ENCODE measurements at places on chromosomes 4 and X. TPM values are rescaled to one million over a fixed set of nuclear protein-coding genes. Genes with fewer than 3 reads are reported as not detected.
A peak's percentile ranks its signal among the peaks of the same experiment; 100 is the strongest.

The UBE2K gene
- 54.4 TPM for total RNA-seq

The TRAM1L1 gene
- not detected for total RNA-seq

GRCh38 chr4:62550121-62550520 lies 1350.0 kb downstream of the ADGRL3 start:
- DNase-seq, result no peak

The P2RY8 gene
- total RNA-seq, result 315 TPM

DNA sequence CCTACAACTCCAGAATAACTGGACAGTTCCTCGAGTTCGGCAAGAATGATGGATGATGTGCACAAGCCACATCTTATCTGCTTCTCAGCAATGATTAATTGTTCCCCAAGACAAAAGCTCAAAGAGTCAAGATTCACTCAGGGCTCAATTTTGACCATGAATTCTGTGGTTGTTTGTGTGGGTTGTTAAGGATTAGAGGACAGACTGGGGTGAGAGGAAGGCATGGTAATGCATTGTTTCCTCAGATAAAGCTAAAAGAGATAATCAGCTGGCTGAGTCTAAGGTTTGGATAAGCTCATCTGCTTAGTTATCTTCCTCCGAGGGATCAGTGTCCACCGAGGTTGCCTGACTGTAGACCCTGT lies 161.0 kb downstream of the CPEB2 start:
- no peak for DNase-seq

- no peak for DNase-seq
Measured at GRCh38 chr4:6228158-6229067, 28.1 kb upstream of the JAKMIP1 start.

DNA sequence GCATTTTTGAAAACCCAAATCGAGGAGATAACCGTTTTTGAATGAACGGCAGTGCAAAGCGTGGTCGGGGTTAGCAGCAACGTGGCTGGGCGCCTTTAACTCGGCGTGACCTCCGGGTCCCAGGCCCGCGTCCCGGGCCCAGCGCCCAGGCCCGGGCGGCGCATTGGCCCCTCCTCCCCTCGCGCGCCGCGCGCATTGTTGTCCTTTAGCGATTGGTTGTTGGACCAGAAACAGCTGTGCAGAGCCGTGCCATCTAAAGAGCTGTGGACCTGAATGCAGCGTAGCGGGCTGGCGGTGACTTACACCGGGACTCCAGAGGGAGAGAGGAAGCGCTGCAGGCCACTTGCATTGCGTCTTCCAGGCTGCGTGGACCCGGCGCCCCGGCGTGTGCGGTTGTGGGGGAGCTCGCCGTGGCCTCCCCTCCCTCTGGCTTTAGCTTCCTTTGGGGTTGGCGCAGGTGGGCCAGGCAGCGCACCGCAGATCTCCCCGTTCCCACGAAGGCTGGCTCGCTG lies at the start of gene STOX2:
Gene STOX2, plus strand, starts transcription at position 227 of the 512 bp plus-strand sequence. CDS start 1,484 bp downstream, outside the sequence.
- no peak for DNase-seq

- DNase-seq, result no peak
Measured at GRCh38 chr4:40731361-40731760, 18.4 kb upstream of the NSUN7 start.

DNA sequence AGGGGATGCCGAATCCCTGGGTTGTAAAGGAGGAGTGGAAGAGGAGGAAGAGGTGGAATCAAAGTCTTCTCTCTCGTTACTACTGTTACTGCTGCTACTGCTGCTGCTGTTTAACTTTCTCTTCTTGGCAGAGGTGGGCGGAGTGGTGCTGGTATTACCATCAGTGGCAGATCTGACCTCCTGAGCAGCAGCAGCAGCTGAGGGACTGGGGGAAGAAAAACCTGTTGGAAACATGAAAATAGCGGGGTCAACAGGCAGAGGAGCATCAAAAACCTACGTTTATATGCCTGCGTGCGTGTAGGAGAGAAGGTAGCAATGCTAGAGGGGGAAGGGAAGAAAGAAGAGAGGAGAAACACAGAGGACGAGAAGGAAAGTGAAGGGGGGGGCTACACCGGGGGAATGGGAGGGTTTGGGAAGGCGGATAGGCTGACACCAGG lies 339 bp downstream of the CUL4B start:
- peak; percentile 16 for DNase-seq

- DNase-seq, result no peak
Measured at GRCh38 chrX:118178450-118178849, 61.8 kb upstream of the KLHL13 start.

GRCh38 chr4:114417214-114417613 lies 181.4 kb upstream of the UGT8 start:
- no peak for DNase-seq

- no peak for DNase-seq
Measured at GRCh38 chrX:68121371-68121770, 311.9 kb downstream of the OPHN1 start.

The MAGEE2 gene
- not detected for total RNA-seq

The TEX13C gene
- total RNA-seq, result not detected

DNA sequence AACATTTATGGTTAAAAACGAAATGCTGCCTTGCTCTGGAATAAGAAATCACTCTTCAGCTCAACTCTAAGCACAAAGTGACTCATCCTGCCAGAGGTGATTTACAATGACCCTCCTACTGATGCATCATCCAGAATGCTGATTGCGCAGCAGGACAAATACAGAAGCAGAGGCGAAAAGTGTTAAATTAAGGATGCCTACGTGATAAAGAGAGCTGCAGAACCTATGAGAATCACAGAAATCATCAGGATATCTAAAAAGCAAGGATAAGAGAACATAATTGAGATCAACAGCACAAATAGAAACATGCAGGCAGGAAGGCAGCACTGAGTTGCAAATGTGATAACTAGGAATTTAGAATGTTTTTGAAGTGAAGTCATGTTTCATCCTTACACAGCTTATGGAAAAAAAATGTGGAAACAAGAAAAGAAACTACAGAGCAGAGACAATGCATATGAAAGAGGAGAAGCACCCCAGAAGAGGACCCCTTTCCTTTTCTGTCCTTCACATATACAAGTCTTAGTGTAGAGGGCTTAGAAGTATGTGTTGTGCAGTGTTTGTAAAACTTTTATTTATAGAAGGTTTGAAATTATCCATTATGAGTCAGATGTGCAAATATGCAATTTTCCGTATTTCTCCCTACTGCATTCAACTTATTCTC lies 188.4 kb downstream of the SLC7A11 start:
- no peak for DNase-seq

DNA sequence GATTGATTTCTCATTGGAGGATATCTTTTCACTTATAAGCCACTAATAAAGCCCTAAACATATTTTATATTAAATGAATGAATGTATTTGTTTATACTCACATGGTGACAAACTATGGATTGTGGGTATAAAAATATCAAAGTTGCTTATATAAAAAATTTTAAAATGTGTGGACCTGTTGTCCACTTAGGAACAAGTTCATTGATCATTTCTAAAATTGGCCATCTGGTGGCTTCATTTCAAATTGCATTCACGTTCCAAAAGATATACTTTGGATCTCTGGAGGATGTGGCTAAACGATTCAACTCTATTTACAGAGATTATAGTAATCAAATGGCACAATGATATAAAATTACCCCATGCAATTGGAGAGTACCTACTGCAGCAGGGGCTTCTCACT lies 32.5 kb downstream of the FSTL5 start:
- no peak for DNase-seq

DNA sequence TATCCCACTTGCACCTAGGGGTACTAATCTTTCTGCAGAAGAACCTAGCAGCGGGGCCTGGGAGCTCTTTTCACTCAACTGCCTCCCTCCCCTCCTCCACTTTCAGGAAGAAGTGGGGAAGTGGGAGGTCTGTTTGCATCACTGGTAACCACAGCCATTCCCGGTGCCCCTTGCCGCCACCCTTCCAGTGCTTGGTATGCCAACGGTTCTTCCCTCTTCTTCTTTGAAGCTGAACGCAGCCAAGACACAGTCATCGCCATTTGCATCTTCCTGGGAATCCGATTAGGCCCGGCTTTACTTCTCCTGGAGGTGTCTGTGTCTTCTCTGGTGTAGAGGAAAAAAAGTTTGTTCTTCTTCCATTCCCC lies 47.2 kb upstream of the RBPJ start:
- no peak for DNase-seq

All from activated B cell treated with CpG ODN at 0.5 μM for 24 hours (primary cell).